ENCODE measurements at places on chromosomes 2 and 18.

- DNase-seq: no peak
Observed at GRCh38 chr2:28801726-28802125, 8.9 kb upstream of the SPDYA start.

- no peak for DNase-seq
Observed at GRCh38 chr18:73674125-73674865, 473.3 kb downstream of the FBXO15 start.

DNA sequence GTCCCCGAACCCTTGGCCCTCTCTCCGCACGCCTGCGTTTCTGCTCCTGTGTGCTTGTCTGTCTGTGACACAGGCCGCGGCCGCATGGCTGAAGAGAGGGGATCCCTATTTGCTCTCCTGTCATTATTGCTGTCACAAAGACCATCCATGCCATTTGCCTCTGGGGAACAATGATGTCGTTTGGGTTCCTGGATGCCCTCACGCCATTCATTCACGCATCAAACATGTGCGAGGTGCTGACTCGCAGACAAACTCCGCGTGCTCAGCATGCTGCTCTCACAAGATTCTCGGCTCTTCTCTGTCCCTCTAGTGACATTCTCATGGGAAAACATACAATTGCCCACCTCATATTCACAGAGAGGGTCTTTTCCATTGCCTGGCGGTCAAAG lies 67.8 kb downstream of the ASB1 start:
- no peak for DNase-seq

- DNase-seq: no peak
Observed at GRCh38 chr2:113847144-113847543, 42.7 kb upstream of the ACTR3 start.

DNA sequence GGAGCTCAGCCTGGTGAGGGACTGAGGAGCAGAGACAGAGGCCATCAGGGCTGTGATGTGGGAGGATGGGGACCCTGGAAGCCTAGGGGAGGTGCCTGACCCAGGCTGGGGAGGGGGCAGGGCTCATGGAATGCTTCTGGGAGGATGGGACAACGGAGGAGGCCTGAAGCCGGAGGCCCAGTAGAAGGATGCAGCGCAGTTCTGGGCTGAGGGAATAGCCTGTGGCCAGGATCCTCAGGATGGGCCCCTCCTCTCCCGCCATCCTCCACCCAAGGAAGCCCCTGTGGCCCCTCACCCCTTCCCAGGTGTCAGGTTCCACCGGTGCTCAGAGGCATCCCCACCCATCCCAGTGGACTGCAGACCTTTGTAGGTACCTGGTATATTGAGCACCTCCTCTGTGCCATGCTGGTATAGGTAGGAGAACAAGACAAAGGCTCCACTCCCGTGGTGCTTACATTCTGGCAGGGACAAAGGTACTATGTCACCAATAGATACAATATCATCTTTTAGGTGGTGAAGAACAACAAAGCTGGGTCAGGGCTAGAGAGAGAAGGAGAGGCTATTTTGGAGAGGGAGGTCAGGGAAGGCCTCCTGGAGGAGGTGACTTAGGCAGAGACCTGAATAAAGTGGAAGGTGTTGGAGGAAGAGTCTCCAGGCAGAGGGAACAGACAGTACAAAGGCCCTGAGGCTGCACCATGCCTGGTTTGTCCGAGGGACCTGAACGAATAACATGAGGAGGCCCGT lies 2.7 kb downstream of the ZAP70 start:
- no peak for DNase-seq

- DNase-seq: no peak
Observed at GRCh38 chr2:238632181-238633060, 205.7 kb downstream of the ASB1 start.

DNA sequence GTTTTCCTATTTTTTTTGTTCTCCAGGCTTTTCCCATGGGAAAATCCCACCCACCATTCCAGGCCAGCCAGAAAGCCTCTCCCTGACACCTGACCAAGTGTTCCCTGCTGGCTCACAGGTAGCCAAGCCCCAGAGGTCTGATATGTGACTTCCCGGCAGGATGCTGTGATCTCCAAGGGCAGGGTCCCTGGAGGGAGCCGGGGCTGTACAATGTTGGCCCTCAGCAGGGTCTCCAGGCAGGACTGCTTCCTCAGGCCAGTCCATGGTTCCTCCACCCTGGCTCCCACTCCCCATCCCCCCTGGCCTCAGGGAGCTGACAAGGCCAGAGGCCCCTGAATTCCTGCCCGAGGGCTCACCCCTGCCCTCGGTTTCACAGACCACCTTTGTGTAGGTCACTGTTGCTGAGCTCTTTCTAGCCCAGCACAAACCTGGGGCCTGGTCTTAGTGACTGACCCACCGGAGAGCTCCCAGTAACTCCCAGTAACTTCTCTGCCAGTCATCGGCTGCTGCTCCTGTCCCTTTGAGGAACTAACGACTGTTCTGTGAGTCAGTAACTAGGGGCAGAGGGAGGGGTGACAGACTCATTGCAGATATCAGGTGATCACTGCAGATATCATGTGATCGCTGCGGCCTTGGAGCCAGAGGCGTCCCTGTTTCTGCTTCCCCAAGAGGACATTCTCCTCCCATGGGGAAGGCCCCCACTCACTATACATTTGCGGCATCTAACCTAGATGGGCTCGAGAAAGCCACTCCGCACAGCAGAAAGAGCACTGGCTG lies 38.7 kb downstream of the SDC1 start:
- DNase-seq: no peak

DNA sequence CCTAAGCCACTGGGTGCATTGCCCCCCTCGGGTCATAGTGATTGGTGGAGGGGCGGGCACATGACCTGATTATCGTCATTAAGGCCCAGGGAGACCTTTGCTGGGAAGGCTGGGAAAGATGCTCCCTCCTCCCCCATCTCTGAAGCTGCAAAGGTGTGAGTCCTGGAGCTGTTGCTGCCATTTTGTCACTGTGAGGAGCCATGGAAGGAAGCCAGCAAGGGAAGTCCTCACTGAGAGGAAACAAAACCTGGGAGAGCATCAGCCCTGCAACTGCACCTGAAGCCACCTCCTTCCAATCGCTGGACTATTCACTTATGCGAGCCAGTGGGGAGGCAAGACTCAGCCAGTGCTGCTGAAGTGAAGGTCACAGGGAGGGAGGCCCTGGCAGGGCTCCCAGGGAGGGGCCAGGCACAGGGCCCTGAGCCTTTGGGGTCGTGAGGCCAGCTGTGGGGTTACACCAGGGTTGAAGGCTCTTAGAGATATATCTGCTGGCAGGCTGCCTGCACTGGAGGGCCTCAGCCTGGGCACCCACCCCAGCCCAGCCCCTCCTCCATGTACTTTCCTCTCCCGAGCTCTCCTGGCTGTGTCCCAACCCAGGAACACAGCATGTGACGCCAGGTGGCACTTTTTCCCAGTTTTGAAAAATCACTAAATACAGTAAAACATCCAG lies 10.7 kb upstream of the FAHD2A start:
- DNase-seq: no peak

- no peak for DNase-seq
Observed at GRCh38 chr2:206584323-206585116, 57.8 kb upstream of the FAM237A start.

DNA sequence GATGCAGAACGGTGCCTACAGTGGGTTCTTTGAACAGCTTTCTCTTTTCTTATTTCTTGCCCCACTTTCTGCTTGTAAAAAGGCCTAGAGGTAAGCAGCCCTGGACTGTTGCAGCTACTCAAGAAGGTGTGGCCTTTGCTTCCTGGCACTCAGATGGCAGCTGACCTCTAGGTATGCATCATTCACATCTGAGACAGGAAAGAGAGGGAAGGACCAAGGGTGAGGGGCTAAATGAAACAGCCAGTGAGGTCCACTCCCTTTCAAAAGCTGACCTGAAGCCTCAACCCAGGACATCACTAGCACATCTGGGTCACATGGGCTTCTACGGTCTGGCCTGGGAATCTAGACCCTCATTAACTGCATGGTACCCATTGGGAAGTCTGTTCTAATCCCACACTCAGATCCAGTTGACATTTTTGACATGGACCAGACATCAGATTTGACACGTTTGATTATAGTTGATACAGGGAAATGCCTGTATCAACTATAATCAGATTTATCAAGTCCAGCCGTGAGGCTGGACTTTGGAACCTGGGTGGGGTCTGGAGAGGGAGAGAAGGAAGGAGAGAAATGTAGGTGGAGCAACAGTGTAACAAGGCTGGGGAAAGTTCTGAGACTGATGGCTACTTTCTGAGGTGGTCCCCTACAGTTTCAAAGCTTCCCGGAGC lies 60.2 kb downstream of the E2F6 start:
- no peak for DNase-seq

DNA sequence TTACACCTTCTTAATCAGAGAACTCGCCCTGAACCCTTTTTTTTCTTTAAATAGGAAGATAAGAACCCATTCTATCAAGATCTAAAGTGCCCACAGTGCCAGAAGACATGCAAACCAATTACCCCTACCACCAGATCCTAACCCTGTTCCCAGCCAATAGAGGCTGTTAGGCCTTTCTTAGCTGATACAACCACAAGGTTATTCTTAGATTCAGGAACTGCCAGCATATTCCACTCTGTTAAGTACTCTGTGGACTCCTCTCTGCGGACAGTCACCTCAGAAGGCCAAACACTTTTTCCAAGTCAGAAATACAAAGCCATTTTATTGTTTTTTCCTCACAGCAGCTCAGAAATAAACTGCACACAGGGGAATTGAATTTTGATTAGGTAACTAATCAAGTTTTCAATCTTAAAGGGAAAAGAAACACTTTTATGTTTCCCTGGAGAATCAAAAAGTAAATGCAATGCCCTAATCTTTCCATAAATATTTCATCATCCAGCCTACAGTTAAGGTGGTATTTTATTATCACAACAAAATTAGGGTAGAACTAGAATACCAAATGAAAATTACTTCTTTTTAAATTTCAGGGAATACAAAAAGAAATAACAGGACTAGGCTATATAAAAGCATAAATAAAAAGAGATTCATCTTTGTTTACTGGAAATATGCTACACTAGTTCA lies 111.4 kb downstream of the NBAS start:
- DNase-seq: no peak

- no peak for DNase-seq
Observed at GRCh38 chr2:149075105-149075504, 36.6 kb downstream of the LYPD6B start.

- no peak for DNase-seq
Observed at GRCh38 chr18:37698508-37699040, 133.0 kb upstream of the CELF4 start.

DNA sequence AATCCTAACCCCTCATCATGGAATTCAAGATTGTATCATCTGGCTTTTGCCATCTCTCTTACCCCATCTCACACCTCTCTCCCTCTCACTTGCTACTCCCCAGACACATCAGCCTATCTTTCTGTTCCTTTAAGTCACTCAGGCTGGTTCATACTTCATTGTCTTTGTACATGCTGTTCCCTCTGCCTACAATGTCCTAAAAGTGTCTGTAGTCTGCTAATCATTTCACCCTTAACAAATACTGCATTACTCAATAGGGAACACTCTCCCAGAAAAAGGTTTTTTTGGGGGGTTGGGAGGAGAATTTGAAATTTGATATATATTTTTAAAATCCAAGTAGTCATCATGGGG lies 146.2 kb upstream of the KLF7 start:
- no peak for DNase-seq

DNA sequence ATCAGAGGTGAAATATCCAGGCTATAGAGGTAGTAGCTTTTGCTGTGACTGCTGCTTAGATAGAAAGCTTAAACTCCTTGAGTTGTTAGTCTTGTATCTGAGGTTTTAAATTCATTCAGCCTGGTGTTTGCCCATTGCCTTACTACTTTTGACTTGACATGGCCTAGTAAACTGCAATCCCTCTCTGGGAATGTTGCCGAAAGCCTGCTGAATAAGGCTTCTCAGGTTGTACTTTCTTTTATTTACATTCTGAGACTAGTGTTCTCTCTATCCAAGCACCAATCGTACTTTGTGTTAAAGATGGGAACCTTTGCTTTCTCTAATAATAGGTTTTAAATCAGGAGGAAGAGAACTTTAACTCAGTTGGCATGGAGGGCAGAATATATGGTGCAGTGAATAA lies 357.6 kb upstream of the CWC22 start:
- DNase-seq: no peak

DNA sequence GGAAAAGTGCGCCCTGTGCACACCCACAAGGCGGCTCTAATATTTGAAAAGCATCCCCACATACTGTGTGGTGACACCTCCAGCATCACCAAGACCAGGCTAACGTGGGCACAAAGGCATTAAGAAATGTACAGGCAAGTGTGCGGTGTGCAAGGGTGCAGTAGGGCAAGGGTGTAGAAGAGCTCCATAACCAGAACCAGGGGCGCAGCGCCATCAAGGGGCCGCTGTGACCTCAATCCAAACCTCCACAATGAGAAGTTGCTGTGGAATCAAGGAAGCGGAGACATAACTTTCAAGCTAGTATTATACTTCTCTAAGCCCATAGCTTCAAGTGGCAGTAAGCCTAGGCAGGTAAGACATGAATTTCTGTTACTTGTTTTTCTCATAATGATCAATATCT lies 13.0 kb downstream of the L3MBTL4 start:
- DNase-seq: no peak

DNA sequence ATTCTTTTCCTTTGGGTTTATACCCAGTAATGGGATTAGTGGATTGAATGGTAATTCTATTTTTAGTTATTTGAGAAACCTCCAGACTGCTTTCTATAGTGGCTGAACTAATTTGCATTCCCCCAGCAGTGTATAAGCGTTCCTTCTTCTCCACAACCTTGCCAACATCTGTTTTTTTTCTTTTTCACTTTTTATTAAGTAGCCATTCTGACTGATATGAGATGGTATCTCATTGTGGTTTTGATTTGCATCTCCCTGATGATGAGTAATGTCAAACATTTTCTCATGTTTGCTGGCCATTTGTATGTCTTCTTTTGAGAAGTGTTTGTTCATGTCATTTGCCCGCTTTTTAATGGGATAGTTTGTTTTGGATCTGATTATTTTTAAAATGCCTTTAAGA lies 64.1 kb upstream of the MEIS1 start:
- no peak for DNase-seq

- DNase-seq: no peak
Observed at GRCh38 chr2:47297767-47298425, 105.1 kb upstream of the MSH2 start.

- no peak for DNase-seq
Observed at GRCh38 chr2:2520401-2520811, 189.3 kb upstream of the MYT1L start.

Data from activated T-helper 1 cell treated with anti-CD3 and anti-CD28 coated beads, Interleukin-2, amount 50 U/mL, for 16 hours (primary cell).